ENCODE measurements at places on chromosomes 4 and X.

DNA sequence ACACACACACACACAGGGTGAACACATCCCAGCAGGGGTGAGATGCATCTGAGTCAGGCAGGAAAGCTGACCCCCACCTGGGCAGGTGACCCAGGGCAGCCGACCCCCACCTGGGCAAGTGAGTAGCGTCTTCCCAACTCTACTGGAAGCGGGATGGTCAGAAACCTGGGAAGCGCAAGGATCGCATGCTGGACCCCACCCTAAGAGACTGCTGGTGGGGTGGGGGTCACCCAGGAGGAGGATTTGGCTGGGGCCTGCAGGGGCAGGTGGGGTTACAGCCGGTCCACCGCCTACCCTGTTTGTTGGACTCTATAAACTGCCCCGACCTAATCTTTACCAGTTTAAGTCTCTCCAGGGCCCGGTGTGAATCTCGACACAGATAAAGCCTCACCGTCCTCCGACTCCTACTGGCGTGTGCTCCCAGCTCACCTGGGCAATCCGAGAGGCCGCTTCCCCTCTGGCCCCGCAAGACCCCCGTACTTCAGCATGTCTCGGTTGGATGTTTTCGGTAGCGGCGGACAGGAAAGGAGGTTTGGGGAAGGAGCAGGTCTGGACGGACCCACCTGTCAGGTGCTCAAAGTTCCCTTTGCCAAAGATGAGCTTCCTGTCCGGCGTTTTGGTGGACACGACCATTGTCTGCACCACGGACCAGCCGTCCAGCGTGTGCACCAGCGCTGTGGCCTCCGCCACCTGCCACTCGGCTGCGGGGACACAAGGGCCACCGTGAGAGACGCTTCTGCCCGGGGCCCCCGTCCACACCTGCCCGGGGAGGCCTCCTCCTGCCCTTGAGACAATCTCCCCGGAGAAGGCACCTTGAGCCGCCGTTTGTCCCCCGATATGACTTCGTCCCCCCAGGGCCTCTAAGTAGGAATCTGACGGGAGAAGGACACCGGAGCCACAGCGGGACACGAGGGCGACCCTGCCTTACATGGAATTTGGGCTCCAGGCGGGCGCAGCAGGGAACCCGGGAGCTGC lies 2.0 kb downstream of the GTPBP6 start:
- H3K27ac ChIP-seq: no peak overlapping the region
- no peak overlapping the region for H3K4me3 ChIP-seq
- H3K4me1 ChIP-seq: peaks cover 15% of the 10 kb centered on the region
- no peak for DNase-seq
- no peaks in the 10 kb centered on the region for H3K36me3 ChIP-seq

DNA sequence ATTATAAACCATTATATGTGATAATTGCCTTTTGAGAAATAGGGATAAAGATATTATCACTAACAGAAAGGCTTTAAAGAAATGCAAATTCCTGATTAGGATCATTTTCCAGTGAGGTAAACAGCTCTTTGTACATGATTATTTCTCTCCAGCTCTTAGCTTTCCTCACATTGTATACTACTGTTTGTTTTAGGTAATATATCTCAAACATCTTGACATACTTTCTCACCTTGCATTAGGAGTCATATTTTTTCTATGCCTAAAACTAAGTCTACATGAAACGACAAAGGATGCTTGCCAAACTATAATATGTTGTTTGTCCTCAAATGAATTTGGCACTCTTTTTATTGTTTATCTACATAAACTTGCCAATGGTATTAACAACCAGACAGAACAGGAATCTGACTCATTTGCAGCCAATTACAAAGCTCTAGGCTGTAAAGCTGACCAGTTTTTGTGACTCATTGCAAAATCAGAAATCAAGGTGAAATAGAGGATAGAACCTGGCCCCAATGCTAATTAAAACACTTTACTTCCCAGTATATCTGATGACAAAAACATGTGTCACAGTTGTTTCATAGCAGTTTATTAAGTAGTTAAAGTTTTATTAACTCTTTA lies 107.0 kb downstream of the IQCM start:
- no peaks in the 10 kb centered on the region for H3K4me1 ChIP-seq
- no peaks in the 10 kb centered on the region for H3K27me3 ChIP-seq
- no peak overlapping the region for H3K4me3 ChIP-seq
- DNase-seq: no peak

DNA sequence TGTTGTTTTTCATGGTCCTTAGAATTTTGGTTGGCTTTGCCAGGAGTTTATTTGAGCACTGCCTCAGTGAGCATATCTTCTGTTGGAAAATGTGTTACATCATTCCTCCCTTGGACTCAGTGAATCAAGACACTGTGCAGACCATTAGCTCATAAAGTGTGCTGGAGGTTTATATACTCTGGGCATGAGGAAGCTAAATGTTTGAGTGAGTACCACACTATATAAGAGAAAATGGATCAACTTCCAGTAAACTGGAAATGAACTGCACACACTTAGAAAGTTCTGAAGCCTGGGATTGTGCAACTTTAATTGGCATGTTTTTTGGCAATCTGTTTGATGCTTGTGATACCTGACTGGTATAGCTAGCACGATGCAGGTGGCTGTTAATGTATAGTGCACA lies 75.9 kb downstream of the LIMCH1 start:
- H3K36me3 ChIP-seq: no peaks in the 10 kb centered on the region
- no peaks in the 10 kb centered on the region for H3K4me1 ChIP-seq
- H3K27me3 ChIP-seq: no peaks in the 10 kb centered on the region
- no peak for DNase-seq
- H3K4me3 ChIP-seq: no peak overlapping the region

DNA sequence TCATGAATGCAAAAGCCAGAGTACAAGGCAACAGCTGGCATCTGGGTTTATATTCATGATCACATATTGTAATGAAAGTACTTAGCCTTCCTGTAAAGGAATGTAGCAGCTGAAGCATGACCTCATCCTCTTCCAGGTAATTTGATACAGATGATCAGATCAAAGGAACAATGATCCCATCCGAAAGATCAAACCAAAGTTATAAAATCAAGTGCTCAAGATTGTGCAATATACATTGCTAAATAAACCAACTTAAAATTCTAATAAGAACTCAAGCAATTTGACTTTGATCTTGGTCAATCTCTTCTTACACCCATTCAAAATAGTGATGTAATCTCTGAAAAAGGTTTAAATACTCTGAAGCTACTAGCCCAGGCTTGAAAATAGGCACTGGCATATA lies 113.1 kb upstream of the INPP4B start:
- no peak overlapping the region for H3K27ac ChIP-seq
- no peaks in the 10 kb centered on the region for H3K36me3 ChIP-seq
- no peak for DNase-seq
- H3K4me1 ChIP-seq: no peaks in the 10 kb centered on the region

All from Peyer's patch (tissue), 4 donors.